ENCODE measurements at places on chromosomes 6 and 20.

- peak; percentile 27 for DNase-seq
Measured at GRCh38 chr6:89559487-89559886, 79.1 kb downstream of the LYRM2 start.

DNA sequence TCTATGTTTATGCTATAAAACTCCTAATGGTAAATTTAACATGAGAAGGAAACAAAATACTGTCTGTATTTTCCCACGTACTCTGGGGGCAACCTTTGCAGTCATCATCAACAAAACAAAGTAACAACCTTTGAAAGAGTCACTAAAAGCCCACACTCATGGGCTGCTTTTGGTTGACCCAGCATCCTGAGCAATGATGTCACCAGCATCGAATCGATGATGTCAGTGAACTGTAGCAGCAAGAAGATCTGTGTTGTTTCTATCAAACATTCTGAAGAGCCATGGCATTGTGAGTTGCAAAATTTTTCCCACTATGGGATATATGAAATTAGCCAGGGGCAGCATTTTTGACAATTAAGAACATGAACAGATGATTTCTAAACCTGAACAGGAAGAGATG is 300.1 kb downstream of the HIVEP2 start:
- DNase-seq, result no peak

GRCh38 chr6:148364056-148364824 is 21.6 kb downstream of the SASH1 start:
- DNase-seq, result no peak

- no peak for DNase-seq
Measured at GRCh38 chr6:156731396-156731795, 45.8 kb upstream of the ARID1B start.

- no peak for DNase-seq
Measured at GRCh38 chr6:97322811-97323210, 39.8 kb upstream of the MMS22L start.

DNA sequence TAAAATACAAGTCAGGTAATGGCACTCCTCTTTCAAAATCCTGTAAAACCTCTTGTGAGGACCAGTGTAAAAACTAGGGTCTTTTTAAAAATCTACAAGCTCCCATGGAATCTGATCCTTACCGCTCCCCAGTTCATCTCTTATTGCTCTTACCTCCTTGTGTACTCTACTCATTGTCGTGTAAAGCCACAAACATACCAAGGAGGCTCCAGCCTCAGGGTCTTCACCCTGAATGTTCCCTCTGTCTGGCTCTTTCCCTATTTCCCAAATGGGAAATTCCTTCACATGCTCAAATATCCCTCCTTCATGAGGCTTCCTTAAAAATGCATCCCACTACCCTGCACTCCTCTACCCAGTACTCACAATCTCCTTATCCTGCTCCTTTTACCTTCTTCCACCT is 67.1 kb downstream of the TASP1 start:
- no peak for DNase-seq

- DNase-seq, result no peak
Measured at GRCh38 chr6:111940801-111941200, 67.5 kb upstream of the FYN start.

DNA sequence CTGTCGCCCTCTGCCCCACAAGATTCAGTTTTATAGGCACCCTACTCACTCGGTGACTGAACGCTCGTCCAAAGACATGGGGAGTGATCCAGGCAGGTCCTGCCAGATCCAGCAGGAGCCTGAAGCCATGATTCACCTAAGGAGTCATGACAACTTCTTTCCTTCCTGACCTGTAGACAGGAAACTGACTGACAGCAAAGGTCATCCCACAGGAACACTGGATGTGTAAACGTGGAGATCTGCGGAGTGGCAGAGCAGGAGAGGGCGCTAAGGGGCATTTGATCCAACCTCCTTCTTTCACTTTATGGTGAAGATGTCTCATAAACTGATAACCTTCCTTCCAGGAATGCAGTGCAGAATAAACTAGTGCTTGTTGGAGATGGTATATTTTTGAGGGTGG is 192.2 kb downstream of the GJA10 start:
- peak; percentile 21 for DNase-seq

- no peak for DNase-seq
Measured at GRCh38 chr20:10919396-10920140, 245.8 kb upstream of the JAG1 start.

GRCh38 chr6:31396422-31397152 is 6.8 kb upstream of the MICA start:
- DNase-seq, result peak; percentile 95

GRCh38 chr6:51568771-51569170 is 518.6 kb downstream of the PKHD1 start:
- DNase-seq, result no peak

DNA sequence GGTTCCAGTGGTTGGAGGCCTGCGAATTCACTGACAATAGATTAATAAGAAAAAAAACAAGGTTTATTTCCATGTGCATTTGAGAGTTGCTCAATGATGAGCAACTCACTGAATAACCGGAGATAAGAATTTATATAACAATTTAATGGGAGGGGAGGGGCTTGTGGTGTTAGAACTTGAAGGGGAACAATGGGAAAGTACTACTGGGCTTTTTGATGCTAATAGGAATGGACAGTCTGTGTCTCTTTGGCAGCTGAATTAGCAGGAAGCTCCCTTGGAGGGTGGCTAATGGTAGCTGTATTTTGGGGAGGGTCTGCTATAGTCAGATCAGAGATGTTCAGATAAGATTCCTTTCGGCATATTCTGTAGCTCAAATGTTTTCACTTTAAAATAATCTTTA is 62.4 kb upstream of the GMDS start:
- no peak for DNase-seq

- DNase-seq, result no peak
Measured at GRCh38 chr20:60152792-60153191, 194.6 kb downstream of the CDH26 start.

DNA sequence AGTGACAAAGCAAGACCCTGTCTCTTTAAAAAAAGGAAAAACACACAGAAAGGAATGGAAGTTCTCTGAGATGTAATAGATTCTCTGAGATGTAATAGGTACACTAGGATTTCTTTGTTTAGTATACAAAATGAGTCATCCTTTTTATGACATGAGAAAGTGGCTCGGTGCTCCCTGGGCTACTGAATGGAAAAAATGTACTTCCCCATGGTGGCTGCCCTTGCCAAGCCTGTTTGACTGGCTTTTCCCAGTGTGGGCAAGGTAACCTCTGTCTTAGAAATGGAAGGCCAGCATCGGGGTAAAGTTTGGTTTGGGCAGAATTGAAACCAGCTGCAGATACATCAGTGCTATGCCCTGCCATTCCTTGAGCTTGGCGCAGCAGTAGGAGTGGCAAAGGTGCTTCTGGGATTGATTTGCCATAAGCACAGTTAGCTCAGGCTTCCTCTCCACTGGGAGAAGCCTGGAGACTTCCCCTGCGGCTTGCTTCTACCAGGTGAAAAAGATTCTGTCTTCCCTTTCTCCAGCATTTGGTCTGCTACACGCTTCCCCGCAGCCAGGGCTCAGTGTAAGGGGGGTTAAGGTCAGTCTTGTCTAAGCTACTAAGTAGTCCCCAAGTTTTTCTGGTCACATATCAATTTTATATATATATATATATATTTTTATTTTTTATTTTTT is 24.5 kb downstream of the ARFGEF2 start:
- DNase-seq, result no peak

DNA sequence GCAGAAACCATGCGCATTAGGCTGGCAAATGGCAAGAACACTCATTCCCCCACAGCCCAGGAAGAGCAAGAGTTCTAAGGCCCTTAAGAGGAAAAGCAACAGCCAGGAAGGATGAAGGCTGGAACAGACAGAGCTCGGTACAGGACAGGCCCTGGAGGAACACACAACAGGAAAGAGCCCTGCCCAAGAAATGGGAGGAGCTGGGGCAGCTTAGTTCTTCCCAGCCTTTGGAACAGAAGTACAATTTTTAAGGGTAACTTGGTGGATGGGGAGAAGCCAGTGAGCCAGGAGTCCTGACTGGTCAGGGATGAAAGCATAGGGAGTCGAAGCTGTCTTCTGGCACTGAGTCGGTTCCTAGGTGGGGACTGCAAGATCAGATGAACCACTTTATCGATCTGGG is 32.4 kb downstream of the OR2B2 start:
- DNase-seq, result no peak

- DNase-seq, result no peak
Measured at GRCh38 chr6:67535946-67536345, 1099.1 kb upstream of the ADGRB3 start.

GRCh38 chr6:85388531-85388930 is 61.4 kb upstream of the NT5E start:
- DNase-seq, result no peak

DNA sequence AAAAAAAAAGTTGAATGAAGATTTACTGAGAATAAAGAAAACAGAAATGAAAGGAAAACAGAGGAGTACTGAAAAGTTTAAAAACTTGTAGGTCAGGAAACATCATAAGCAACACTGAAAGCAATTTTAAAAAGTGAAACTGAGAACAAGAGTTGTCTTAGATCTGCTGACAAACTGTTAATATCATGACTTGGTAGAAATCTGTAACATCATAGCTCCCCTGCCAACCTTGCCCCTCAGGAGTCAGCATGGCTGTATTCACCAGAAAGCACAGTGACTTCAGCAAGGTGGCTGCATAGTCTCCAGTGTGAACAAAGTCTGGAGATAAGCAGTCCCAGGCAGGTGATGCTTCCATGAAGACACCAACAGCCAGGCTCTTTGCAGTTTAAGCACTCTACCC is 5.3 kb downstream of the NAA20 start:
- no peak for DNase-seq

GRCh38 chr6:114997813-114998292 is 655.0 kb upstream of the HS3ST5 start:
- peak; percentile 89 for DNase-seq

DNA sequence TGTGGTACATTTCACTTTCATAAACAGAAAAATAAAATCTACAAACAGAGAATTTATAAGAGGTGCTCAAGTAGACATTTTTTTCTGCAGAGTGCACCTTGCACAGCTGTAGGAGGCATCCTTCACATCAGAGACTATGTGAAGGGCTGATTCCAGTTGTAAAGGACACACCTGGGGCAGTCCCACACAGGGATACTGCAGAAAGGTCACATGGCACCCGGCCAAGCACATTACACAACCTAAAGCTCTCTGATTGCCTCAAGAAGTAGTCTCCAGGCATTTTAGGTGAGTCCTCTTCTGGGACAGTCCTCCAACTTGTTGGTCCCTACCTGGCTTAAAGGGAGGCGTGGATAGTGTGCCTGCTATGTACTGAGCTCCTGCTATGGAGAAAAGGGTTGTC is 502.9 kb upstream of the NOX3 start:
- no peak for DNase-seq

DNA sequence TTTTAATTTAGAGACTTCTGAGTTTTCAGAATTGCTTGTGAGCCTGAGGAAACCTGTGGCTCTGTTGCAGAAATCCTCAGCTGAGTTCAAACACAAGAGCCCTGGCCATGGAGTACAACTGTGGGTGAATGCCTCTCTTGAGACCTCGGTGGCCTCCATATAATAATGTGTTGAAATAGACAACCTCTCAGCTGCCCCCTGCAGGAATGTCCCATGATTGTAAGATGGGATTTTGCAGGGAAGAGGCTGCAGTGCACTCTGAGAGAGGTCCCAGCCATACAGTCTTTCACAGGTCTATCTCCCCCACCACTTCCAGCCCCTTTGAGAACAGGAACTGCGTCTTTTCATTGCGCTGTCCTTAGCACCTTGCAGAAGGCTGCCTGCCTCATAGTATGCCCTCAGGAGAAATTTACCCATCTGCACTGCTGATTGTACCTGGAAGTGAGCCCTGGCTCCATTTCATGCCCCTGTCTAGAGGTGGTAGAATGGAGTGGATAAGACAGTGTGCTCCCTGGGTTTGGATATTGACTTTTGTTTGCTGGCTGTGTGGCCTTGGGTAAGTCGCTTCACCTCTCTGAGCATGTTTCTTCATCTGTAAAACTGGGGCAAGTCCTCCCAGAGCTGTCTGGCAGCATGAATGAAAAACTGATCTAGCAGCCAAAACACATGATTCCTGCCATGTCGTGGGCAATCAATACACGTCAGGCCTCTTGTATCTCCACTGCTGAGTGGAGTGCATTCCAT is 16.8 kb upstream of the CDH22 start:
- peak; percentile 58 for DNase-seq

- DNase-seq, result no peak
Measured at GRCh38 chr20:25288291-25289181, 40.7 kb downstream of the PYGB start.

DNA sequence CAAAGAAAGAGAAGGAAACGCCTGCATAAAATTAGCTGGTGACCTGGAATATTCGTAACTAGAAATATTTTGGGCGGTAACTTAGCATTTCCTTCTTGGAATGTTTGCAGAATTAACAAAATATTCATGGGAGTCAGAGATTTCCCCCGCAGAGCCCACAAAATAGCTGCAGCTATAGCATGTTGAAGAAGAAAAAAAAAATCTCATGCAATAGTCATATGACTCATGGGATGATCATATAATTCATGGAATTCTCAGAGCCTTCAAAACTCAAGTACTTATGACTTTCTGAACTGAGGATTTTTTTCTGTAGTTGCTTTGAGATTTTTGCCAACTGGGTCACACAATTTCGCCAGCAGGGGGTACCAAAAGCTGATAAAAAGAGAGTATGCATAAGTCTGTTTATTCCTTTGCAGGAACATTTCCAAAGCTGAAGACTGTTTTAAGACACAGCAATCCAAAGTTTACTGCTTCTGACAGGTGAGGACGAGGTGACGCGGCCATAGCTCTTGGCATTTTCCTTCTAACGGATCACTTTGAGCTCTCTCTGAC is 586.0 kb upstream of the CHD6 start:
- DNase-seq, result peak; percentile 2

- no peak for DNase-seq
Measured at GRCh38 chr6:55379471-55379870, 52.2 kb downstream of the GFRAL start.

- no peak for DNase-seq
Measured at GRCh38 chr6:51167468-51167867, 348.8 kb downstream of the TFAP2B start.

GRCh38 chr6:159102373-159103160 is 57.8 kb upstream of the TAGAP start:
- no peak for DNase-seq

- DNase-seq, result peak; percentile 72
Measured at GRCh38 chr20:44582311-44583025, at the start of gene PKIG. PKIG (plus strand) TSS chr20:44582579; CDS start chr20:44614557, 31,978 bp downstream.

DNA sequence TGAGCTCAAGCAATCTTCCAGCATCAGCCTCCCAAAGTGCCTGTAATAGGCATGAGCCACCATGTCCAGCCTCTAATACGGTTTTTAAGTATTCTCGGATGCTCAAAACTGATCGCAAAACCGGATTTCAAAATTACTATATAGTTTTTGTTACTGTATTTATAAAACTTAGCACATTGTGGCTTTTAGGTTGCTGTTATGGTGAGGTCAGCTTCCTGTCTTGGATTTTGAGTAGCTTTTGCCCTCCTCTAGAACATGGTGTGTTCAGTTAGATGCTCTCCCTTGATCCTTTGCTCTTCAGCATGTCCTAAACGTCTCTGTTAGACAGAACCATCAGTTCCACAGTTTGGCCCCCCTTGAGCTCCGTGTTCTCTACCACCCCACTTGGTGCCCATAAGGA is 96.2 kb downstream of the RPP40 start:
- no peak for DNase-seq

DNA sequence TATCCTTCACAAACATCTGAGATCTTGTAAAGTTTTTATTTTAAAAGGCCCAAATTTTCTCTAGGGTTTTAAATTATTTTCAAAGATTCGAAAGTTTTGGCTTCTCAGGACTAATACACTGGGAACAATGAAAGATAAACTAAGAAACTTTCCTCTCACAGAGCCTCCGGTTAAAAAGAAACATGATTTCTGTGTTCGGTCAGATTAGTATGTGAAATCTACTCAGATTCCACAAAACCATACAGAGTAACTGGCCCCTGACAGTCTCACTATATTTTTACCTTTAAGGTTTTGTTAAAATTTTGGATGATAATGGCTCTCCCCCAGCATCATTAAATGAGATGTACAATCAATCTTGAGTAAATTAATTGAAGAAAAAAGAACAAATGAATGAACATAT is 471.0 kb downstream of the COL12A1 start:
- DNase-seq, result no peak
